CD4-positive, alpha-beta T cell treated with Interleukin-12 subunit alpha and Interleukin-12 subunit beta, for 1 hour (primary cell): ENCODE measurements at places on chromosomes 12 and 14.

DNA sequence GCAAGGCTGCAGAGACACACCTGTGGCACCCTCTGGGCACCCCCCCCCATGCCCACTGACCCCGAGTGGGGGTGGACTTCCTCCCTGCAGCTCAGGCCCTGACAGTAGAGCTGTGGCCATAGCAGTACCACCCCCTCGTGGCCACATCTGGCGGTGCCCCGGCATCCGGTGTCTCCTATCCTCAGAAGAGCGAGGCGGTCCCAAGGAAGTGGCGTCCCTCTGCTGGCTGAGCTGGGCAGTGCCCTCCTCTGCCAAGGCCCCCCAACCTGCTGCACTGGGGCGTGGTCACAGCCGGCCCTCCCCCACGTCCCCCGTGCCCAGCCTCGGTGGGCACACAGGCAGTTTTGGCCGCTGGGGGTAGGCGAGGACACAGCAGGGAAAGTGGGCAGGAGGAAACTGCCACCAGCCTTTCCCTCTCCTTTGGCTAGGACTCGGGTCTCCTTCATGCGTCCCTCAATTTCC lies 6.0 kb upstream of the SLC6A12 start:
- peak; percentile 28 for DNase-seq

GRCh38 chr12:41224066-41224465 lies 35.9 kb downstream of the PDZRN4 start:
- DNase-seq, result no peak

GRCh38 chr12:8082808-8083100 lies 680 bp downstream of the NECAP1 start:
- DNase-seq, result no peak

DNA sequence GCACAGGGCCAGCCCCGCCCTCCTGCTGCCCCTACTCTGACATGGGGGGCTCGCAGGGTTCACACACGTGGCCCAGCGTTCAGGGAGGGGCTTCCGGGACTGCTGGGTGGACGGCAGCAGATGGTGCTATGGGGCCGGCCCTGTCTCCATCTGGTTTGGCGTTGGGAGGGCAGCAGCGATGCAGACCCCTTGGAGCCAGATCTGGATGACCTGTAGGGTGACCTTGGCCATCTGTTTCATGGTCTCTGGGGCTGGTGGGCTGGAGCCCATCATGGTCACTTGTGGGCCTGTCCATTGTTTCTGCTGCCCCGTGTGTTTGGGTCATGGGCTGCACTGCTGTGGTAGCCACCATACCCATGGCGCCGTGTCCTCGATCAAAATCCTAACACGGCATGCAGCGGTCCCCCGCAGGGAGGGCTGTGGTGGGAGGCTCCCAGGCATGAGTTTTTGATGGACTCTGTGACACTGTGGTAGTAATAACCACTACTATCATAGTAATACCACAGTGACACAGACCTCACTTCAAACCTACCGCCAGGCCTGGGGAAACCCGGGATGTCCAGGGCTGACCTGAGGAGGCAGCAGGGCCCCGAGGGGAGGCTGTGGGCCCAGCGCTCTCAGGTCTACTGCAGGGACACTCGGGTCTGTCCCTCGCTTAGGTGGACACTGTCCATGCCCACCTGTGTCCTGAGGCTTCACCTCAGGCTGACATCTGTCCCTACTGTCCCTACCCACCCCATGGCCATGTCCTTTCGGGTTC lies 359.4 kb downstream of the TMEM121 start:
- no peak for DNase-seq

GRCh38 chr12:110647631-110648040 lies 33.7 kb downstream of the TCTN1 start:
- DNase-seq, result peak; percentile 8

DNA sequence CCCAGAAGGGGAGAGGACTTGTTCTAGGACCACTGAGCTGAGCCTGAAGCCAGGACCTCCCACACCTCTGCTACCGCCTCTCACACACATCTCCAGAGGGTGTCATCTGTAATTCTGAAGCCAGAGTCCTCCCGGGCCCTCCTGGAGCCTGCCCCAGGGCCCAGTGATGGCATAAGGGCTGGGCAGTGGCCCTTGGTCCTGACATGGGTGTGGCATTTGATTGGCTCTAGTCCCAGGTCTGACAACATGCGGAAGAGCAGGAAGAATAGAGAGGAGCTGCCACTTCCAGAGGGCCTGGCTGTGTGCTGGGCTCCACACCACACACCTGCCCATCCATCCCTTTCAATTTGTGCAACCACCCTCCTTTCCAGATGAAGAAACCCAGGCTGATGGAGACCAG lies 144.3 kb upstream of the GSC start:
- DNase-seq, result no peak

- DNase-seq, result no peak
Measured at GRCh38 chr14:39554576-39554975, 122.3 kb upstream of the FBXO33 start.

GRCh38 chr12:19972325-19973288 lies 395.7 kb upstream of the PDE3A start:
- DNase-seq, result no peak

GRCh38 chr14:24456980-24457379 lies 14.4 kb upstream of the SDR39U1 start:
- DNase-seq, result no peak

- no peak for DNase-seq
Measured at GRCh38 chr12:15962760-15963159, 51.6 kb downstream of the DERA start.

DNA sequence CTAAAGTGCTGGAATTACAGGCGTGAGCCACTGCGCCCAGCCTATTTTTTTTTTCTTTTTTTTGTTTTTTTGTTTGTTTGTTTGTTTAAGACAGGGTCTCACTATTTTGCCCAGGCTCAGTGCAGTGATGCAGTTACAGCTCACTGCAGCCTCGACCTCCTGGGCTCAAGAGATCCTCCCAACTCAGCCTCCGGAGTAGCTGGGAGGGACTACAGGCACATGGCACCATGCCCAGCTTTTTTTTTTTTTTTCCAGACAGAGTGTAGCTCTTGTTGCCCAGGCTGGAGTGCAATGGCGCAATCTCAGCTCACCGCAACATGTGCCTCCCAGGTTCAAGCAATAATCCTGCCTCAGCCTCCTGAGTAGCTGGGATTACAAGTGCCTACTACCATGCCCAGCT lies 5.8 kb upstream of the ITFG2 start:
- DNase-seq, result no peak

- no peak for DNase-seq
Measured at GRCh38 chr14:101591582-101591981, 30.3 kb downstream of the DIO3 start.

DNA sequence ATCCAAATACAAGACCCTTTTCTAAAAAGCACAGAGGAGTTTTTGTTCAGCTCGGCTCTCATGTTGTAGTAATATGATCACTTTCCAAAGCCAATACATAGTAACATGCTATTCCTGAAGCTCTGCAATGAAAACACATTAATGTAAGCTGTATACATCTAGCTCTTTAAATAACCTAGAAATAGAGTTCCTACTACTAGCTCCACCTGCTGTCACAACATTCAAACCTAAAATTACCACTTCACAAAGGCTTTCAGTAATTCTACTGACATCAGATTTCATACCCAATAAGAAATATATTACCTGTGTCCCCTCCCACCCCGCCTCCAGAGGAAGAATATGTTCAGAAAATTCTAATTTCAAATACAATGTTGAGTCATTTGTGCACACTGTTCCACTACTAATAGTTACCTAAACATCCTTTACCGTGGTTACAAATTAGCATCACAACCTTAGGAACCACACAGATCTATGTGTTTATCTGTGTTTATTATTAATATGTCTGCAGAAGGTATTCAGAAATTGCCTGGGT lies 17.8 kb downstream of the EFCAB11 start:
- no peak for DNase-seq

GRCh38 chr12:72869024-72869423 lies 596.9 kb downstream of the TRHDE start:
- DNase-seq, result no peak

DNA sequence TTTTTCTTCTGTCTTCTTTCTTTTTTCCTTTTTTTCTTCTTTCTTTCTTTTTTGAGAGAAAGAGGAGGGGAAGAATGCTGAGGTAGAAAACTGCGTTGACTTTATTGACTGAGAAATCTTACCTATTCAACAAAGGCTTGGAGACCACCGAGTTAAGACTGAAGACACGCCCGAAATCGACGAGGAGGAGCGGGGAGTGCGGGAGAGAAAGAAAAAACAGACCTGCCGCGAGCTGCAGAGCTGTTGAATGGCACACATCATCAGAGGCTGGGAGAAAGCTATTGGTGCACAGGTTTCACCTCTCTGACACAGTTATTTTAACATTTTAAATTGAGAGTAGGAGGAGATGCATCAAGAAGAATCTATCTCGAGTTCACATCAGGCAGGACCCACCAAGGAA lies 5.1 kb downstream of the ASCL1 start:
- DNase-seq, result no peak

- DNase-seq, result no peak
Measured at GRCh38 chr14:72558721-72559120, 335.2 kb downstream of the DPF3 start.

DNA sequence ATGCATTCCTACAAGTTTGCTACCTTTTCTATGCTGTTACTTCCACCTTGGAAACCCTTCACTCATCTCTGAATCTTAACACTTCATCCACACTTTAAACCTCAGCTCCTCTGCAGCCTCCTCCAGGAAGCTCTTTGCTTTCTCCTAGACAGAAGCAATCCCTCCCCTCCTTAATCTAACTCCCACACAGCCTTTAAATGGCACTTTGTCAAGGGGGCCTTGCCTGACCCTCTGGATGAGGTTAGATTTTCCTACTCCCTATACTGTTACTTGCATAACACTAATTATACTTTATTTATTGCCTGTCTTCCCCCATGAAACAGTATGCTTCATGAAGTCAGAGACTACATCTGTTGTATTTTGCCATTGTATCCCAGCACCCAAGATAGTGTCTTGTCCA lies 394.6 kb downstream of the MED13L start:
- no peak for DNase-seq
